Spleen (tissue), 13 donors: ENCODE measurements at places on chromosomes 16 and 17. TPM values are rescaled to one million over a fixed set of nuclear protein-coding genes. Genes with fewer than 3 reads are reported as not detected.

Gene TP53TG3F
- not detected for polyA plus RNA-seq

DNA sequence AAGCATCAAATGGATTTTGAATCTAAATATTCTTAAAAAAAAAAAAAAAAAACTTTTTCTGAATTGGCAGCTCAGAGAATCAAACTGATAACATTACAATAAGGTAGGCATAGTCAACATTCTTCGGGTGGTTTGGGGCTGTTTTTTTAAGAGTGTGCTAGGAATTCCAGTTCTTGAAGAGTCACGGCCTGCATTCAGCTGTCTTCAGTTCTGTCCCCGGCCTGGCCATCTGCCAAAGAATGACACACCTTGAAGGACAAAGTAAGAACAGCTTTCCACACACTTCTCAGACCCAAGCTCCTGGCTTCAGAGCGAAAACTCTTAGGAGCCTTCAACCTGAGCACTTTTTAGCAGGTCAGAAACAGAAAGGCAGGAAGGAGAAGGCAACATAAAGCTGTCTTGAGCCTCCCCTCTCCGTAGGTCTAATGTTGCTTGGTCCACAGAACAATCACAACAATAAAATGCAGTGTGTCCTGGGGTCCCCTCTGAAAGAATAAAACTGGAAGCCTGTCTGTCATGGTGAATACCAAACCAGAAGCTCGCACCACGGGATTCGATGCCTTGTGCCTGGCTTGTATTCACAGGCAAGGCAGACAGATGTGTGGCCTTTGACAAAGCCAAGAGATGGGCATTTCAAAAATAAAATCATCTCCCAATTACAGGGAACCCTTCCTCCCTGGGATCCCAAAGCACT, 524.4 kb upstream of the ZFHX3 start:
- H3K4me1 ChIP-seq, result peaks cover 6% of the 10 kb centered on the region
- H3K27me3 ChIP-seq, result peaks cover 14% of the 10 kb centered on the region
- H3K27ac ChIP-seq, result no peak overlapping the region

- no peak for DNase-seq
- no peak overlapping the region for H3K27ac ChIP-seq
- H3K4me1 ChIP-seq, result peaks cover 50% of the 10 kb centered on the region
- H3K4me3 ChIP-seq, result no peak overlapping the region
These were observed 29.1 kb upstream of the ERN1 start for GRCh38 chr17:64158831-64159590.

- H3K27ac ChIP-seq, result no peak overlapping the region
- no peak for DNase-seq
- no peak overlapping the region for H3K4me3 ChIP-seq
- H3K4me1 ChIP-seq, result no peaks in the 10 kb centered on the region
- no peaks in the 10 kb centered on the region for H3K36me3 ChIP-seq
- H3K27me3 ChIP-seq, result no peaks in the 10 kb centered on the region
These were observed 58.2 kb upstream of the HAPSTR1 start for GRCh38 chr16:9033125-9033830.

DNA sequence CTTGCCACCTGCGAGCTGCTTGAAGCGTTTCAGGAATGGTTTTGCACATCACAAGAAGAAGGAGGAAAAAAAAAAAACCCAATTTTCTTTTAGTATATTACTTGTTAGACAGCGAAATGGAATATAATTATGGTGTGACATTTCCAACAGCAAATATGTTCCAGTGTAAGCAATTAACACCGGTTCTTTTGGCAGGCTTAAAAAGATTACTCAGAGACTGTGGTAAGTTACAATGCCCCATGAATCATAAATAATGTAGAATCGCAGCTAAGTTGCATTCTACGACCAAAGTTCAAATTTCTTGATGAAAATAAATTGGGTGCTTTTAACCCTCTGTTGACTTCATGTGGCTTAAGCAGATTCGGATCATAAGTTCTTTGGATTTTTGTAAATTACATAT, 245.2 kb downstream of the XYLT1 start:
- no peak for DNase-seq
- peaks cover 23% of the 10 kb centered on the region for H3K4me1 ChIP-seq
- H3K27ac ChIP-seq, result no peak overlapping the region
- peaks cover 10% of the 10 kb centered on the region for H3K36me3 ChIP-seq
- H3K4me3 ChIP-seq, result no peak overlapping the region
- H3K27me3 ChIP-seq, result no peaks in the 10 kb centered on the region

Gene KCNH6
- not detected for polyA plus RNA-seq

GRCh38 chr16:84851192-84852127, 31.7 kb downstream of the CRISPLD2 start:
- no peak overlapping the region for H3K4me3 ChIP-seq
- H3K36me3 ChIP-seq, result peaks cover 40% of the 10 kb centered on the region
- no peaks in the 10 kb centered on the region for H3K4me1 ChIP-seq
- DNase-seq, result no peak

Gene FASN
- polyA plus RNA-seq, result 9.3 TPM

DNA sequence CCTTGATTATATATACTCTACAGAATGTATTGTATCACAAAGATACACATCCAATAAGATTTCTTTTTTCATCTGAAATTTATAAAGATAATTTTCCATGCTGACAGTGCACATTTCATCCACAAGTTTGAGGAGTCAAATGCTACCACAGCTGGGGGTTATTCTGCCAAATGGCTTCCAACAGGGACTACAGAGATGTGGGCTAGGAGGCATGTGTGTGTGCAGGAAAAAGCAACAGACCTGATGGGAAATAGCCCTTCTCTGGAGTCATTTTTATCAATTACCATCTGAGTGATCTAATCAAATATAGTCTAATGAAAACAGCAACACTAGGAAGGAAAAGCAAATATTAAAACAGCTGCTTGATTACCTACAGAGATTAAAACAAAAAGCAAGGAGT, 290.5 kb downstream of the CEP112 start:
- no peak overlapping the region for H3K4me3 ChIP-seq
- no peaks in the 10 kb centered on the region for H3K4me1 ChIP-seq
- H3K27ac ChIP-seq, result no peak overlapping the region
- DNase-seq, result no peak
- H3K27me3 ChIP-seq, result no peaks in the 10 kb centered on the region

DNA sequence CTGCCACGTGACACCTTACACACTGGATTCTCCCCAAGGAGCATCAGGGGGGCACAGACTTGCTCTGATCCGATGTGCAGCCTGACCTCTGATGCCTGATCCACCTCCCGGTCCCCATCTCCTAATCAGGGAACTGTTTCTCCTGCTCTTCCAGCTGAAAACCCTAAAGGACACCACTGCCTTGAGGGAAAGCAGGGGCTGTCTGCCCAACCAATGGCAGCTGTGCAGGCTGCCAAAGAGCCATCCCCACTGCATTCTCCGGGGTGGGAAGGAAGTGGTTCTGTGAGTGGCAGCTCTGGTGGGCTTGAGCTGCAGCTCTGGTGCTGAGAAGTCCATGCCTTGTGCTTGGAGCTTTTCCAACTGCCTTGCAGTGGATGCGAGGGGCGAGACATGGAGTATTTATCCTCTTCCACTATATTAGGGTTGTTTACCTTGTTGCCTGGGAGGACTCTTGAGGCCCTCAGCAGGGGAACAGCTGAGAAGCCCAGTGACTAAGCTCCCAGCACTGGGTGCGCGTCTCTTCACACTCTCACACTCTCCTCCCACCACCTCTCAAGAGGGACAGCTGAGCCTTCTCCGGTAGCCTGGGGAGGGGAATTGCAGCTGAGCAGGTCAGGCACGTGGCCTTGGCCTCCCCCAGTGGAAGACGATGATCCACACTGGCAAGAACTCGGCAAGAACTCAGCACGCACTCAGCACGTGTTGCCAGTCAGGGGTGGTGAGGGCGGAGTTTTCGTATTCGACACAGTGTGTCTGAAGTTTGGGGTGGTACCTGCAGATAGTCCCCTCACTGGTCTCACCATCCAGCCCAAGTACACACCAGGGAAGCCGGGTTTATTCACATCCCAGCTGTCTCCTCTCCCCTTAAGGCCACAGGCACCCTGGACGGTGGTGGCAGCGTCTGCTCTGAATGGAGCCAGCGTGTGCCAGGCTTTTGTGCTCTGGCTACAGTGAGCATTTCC, 21.1 kb upstream of the SPATA32 start:
- no peaks in the 10 kb centered on the region for H3K4me1 ChIP-seq
- H3K4me3 ChIP-seq, result no peak overlapping the region

GRCh38 chr17:65064452-65065019, 8.0 kb upstream of the GNA13 start:
- H3K4me3 ChIP-seq, result no peak overlapping the region
- H3K27ac ChIP-seq, result no peak overlapping the region
- peaks cover 56% of the 10 kb centered on the region for H3K4me1 ChIP-seq
- DNase-seq, result no peak
- H3K36me3 ChIP-seq, result no peaks in the 10 kb centered on the region
